Common myeloid progenitor, CD34-positive (primary cell): ENCODE measurements at places on chromosomes 7 and 10.

GRCh38 chr10:96263669-96264068, 7.7 kb downstream of the BLNK start:
- H3K27me3 ChIP-seq: no peaks in the 10 kb centered on the region
- no peak overlapping the region for H3K27ac ChIP-seq
- DNase-seq: no peak
- peaks cover 3% of the 10 kb centered on the region for H3K4me1 ChIP-seq
- H3K36me3 ChIP-seq: no peaks in the 10 kb centered on the region

DNA sequence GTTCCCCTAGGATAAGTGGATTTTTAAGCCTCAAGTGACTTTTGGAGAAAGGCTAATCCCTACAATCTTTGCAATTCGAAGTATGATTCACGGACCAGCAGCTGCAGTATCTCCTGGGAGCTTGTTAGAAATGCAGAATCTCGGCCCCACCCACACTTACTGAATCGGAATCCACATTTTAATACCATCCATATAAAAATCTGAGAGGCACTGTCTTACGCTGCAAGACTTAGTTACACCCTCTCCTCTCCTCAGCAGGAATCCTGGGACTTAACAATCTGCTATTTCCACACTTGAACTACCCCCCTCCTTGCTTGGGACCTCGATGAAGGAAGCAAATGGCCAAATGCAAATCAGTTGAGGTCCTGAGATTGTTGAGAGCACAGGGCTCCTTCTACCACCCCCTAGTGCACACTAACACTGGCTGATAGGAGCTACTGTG, 21.0 kb downstream of the ITPRIP start:
- H3K27me3 ChIP-seq: no peaks in the 10 kb centered on the region
- H3K36me3 ChIP-seq: peaks cover 41% of the 10 kb centered on the region
- H3K4me3 ChIP-seq: no peak overlapping the region
- H3K4me1 ChIP-seq: peaks cover 36% of the 10 kb centered on the region
- H3K27ac ChIP-seq: no peak overlapping the region
- DNase-seq: no peak

DNA sequence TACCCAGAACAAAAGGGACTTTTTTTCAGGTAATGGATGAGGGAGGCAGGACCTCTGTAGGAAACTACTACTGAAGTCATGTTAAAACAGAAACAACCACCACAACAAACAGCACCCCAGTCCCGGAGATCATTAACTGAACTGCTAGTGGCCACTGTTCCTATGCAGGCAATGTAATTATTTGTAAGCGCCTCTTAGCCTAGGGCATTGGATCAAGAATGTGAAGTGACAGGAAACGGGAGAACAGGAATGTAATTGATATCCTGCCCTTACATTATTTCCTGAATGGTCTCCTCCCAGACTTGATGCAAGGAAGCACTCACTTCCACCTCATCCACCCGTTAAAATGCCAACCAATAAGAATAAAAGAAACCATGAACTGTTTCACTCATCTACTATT, 16.7 kb upstream of the GAD2 start:
- H3K36me3 ChIP-seq: no peaks in the 10 kb centered on the region
- H3K4me1 ChIP-seq: no peaks in the 10 kb centered on the region
- no peak overlapping the region for H3K27ac ChIP-seq
- DNase-seq: no peak
- no peak overlapping the region for H3K4me3 ChIP-seq
- H3K27me3 ChIP-seq: peaks cover 2% of the 10 kb centered on the region

GRCh38 chr10:68647672-68648341, 73.2 kb upstream of the CCAR1 start:
- H3K4me3 ChIP-seq: no peak overlapping the region
- no peak overlapping the region for H3K27ac ChIP-seq
- DNase-seq: peak; percentile 1
- peaks cover 8% of the 10 kb centered on the region for H3K36me3 ChIP-seq

- H3K4me3 ChIP-seq: no peak overlapping the region
- no peak overlapping the region for H3K27ac ChIP-seq
- no peaks in the 10 kb centered on the region for H3K27me3 ChIP-seq
- H3K36me3 ChIP-seq: no peaks in the 10 kb centered on the region
- no peak for DNase-seq
Measured at GRCh38 chr7:49669285-49669684, 104.2 kb upstream of the VWC2 start.

- no peak overlapping the region for H3K27ac ChIP-seq
- no peaks in the 10 kb centered on the region for H3K27me3 ChIP-seq
- no peak for DNase-seq
- H3K4me1 ChIP-seq: no peaks in the 10 kb centered on the region
- H3K4me3 ChIP-seq: no peak overlapping the region
Measured at GRCh38 chr10:59383436-59383835, 21.1 kb upstream of the FAM13C start.

DNA sequence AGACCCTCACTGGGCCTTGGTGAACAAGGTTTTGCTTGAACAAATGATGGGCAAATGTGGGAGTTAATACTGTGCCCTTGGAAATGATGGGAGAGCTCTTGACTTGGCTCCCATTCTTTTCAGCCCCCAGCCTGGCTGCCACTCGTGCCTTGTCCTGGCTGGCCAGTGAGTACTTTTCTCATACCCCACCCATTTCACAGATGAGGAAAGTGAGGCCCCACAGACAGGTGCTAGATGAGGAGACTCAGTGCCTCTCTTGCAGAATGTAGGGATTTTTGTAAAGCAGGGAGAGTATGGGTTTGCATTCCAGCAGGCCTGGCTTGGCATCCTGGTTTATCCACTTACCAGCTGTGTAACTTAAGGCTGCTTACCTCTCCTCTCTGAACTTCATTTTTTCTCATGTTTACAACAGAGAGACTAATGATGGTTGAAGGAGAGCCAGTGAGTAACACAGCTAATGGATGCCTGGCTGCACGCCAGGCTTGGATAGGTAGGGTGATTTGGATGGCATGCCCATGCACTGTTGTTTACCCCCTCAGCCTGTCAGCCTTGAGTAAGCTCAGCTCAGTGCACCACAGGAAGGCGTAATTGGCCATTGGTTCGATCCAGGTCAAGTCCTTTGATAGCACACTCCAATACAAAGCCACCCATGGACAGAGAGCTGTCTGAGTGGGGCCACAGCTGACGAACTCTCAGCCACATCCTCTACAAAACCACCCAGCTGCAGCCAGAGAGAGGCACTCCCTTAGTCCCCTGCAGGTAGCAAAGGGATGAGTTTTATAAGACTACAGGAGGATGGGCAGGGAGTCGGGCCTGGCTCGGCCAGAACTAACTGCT, 436.8 kb downstream of the RPS24 start:
- no peaks in the 10 kb centered on the region for H3K4me1 ChIP-seq
- H3K36me3 ChIP-seq: no peaks in the 10 kb centered on the region
- no peak overlapping the region for H3K27ac ChIP-seq

DNA sequence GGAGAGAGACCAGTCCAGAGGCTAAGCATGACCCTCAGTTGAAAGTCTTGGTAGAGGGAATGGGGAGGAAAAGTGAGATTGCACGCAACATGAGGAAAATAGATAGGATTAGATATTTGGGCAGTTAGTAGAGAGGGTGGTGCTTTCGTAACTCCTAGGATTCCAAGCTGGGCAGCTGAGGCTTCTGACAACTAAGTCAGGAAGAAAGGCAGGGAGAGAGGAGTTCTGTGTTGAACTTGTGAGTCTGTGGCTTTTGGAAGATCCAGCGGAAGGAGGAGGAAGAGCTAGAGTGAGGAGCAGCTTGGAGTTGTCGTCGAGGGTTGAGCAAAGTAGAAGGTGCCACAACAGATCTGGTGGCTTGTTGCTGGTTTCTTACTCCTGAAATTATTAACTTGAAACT, 21.8 kb downstream of the CUL1 start:
- H3K27me3 ChIP-seq: no peaks in the 10 kb centered on the region
- H3K4me3 ChIP-seq: no peak overlapping the region
- peaks cover 4% of the 10 kb centered on the region for H3K36me3 ChIP-seq
- no peaks in the 10 kb centered on the region for H3K4me1 ChIP-seq
- H3K27ac ChIP-seq: no peak overlapping the region

- H3K27me3 ChIP-seq: no peaks in the 10 kb centered on the region
- H3K36me3 ChIP-seq: no peaks in the 10 kb centered on the region
- DNase-seq: no peak
Measured at GRCh38 chr10:19944911-19945663, 128.9 kb downstream of the PLXDC2 start.

GRCh38 chr7:140607441-140607989, 33.1 kb downstream of the DENND2A start:
- DNase-seq: no peak
- H3K4me1 ChIP-seq: no peaks in the 10 kb centered on the region
- no peak overlapping the region for H3K27ac ChIP-seq
- no peaks in the 10 kb centered on the region for H3K36me3 ChIP-seq
- H3K27me3 ChIP-seq: peaks cover 4% of the 10 kb centered on the region
